Ovary (tissue), 10 donors: ENCODE measurements at places on chromosomes 13 and 19. TPM values are rescaled to one million over a fixed set of nuclear protein-coding genes. Genes with fewer than 3 reads are reported as not detected.

The ELSPBP1 gene
- total RNA-seq = not detected

The DAND5 gene
- total RNA-seq = not detected

The DGKH gene
- 14.1 TPM for total RNA-seq

The CADM4 gene
- 15.3 TPM for total RNA-seq

The LENG9 gene
- 2.7 TPM for total RNA-seq

The RB1 gene
- 23.7 TPM for total RNA-seq

The ZNF235 gene
- total RNA-seq = 3.9 TPM

The SLITRK6 gene
- total RNA-seq = 0.23 TPM

The SIX5 gene
- total RNA-seq = 42.7 TPM

The NLRP4 gene
- total RNA-seq = not detected

The ZNF836 gene
- total RNA-seq = 19.0 TPM

The MYPOP gene
- 9.1 TPM for total RNA-seq

The DHRS12 gene
- total RNA-seq = 15.8 TPM

The ZNF135 gene
- total RNA-seq = 13.9 TPM

The CD209 gene
- total RNA-seq = 2.3 TPM

The CRX gene
- not detected for total RNA-seq

The CD37 gene
- total RNA-seq = 3.7 TPM

The MIR17HG gene
- 5.1 TPM for total RNA-seq

The KLK4 gene
- not detected for total RNA-seq

The FFAR2 gene
- total RNA-seq = not detected

The TARM1 gene
- total RNA-seq = not detected

The ODAD3 gene
- total RNA-seq = 0.56 TPM

The ZNF784 gene
- total RNA-seq = 9.0 TPM

The CAPN12 gene
- total RNA-seq = 2.3 TPM

The ZNF382 gene
- total RNA-seq = 10.2 TPM

The STXBP2 gene
- total RNA-seq = 35.6 TPM

The UFM1 gene
- 46.2 TPM for total RNA-seq

The MCEMP1 gene
- not detected for total RNA-seq

The ZNF724 gene
- total RNA-seq = 1.9 TPM

The C2CD4C gene
- 0.30 TPM for total RNA-seq

The LILRB3 gene
- total RNA-seq = 0.31 TPM

The CEACAM21 gene
- not detected for total RNA-seq

The PRX gene
- total RNA-seq = 8.8 TPM

The CELF5 gene
- 5.4 TPM for total RNA-seq

The ATP4B gene
- not detected for total RNA-seq
